ENCODE measurements at places on chromosomes 2 and 18.

DNA sequence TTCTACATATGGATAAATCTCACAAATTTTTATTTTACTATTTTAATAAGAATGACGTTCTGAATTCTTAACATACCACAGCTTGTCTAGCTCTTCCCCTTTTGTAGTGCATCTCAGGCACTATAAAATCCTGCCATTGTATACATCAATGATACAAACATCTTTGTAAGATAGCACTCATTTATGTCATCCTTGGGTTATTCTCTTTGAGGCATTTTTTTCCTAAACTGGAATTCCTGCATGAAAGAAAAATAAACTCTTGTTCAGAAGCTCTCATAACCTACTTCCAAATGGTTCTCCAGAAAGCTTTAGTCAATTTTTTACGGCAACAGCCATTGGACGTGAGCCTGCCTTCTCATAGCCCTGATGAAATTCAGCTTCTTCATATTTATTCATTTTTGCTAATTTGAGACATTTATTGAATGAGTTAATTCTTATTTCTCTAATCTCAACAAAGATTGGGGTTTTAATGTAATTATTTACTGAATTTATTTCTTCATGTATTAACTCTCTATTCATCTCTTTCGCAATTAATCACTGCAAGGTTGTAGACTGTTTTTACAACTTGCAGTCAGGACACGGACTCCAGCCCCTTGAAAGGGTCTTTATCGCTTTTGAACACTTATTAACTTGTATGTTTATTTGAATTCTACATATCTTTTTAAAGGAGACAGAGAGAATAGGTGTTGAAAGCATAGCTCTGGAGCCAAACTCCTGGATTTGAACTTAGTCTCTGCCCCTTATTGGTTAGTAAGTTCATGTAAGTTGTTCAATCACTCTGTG lies 57.6 kb upstream of the PARD3B start:
- no peak for DNase-seq

GRCh38 chr2:158091647-158092046 lies 10.0 kb upstream of the UPP2 start:
- no peak for DNase-seq

GRCh38 chr18:5841518-5841917 lies 53.8 kb downstream of the TMEM200C start:
- DNase-seq, result no peak

GRCh38 chr2:174663550-174663949 lies 65.9 kb upstream of the WIPF1 start:
- peak; percentile 68 for DNase-seq

DNA sequence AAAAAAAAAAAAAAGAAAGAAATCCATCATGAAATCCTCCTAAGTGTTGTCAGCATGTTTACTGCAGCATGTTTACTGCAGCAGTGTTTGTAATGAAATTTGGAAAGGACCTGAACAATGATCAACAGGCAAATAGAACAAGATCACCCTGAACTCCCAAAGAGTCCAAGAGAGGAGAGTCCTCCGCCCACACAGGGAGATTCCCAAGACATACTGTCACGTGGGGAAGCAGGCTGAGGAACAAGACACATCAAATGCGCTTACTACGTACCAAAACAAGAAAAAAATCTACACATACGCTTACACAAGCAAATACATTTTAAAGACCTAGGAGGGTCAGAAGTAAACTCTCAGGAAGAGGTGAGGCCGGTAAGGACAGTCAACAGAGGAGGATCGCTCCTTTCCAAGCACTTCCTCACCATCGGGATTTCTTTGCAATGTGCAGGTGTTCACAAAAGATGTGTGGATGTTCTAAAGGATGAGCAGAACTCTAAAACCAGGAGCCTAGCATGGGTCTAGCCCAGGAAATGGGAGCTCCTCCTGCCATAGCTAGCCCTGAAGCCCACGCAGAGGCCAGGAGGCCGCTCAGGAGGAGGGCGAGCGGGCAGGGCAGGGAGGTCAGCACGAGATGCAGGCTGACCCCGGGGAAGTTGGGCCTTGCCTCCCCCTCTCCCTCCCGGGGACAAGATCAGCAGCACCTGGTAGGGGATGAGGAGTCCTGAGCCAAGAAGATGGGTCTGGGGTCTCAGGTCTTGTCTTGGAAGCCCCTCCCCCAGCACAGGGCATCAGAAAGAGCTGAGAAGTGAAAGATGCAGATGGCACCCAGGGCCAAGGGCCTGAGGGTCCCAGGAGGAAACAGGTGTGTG lies 66.4 kb downstream of the ZNF516 start:
- DNase-seq, result no peak

- DNase-seq, result no peak
Observed at GRCh38 chr2:234165421-234165820, 114.9 kb downstream of the SPP2 start.

DNA sequence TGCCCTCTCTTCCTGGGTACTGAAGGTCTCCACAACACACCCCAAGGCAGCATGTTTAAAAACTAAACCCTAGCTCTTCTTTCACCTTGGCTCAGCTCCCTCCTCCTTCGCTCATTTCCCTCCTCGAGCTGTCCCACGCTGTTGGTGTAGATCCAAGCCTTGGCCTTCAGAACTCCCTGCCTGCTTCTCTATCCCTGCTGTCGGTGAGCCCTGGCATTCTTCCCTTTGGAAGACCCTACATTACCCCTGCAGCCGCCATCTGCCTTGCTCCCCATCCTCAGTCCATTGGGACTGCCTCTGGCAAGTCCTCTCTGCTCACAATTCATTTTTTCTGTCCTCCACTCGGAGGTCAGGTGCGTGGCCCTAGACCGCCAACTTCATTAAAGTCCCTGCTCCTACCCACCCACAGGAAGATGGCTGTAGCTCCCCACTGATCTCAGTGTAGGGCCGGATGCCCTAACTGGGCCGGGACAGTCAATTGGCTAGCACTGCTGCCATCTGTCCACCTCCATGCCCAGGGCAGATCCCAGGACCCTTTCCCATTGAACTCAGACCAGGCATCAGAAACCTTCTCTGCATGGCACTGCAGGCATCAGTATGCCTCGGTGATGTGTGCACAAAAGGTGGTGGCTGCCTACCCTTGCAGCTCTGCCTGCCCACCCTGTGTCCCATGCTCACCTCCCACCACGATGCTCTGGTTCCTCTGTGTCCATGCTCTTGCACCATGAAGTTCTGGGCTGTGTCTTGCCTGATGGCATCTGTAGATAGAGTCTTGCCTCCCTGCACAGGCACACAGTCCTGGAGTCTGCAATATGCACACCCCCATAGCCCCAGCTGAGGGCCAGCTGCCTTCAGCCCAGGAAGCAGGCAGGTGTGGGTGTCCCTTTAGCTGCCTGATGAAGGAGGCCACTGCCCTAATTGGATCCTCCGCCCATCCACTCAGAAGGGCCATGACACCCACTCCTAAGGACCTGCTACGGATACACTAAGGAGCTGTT lies 5.7 kb downstream of the AMER3 start:
- DNase-seq, result no peak

- DNase-seq, result no peak
Observed at GRCh38 chr2:144942516-144943256, 422.8 kb upstream of the ZEB2 start.

GRCh38 chr2:72788756-72789155 lies 37.1 kb downstream of the EXOC6B start:
- DNase-seq, result no peak

GRCh38 chr2:127508631-127509034 lies 17.7 kb downstream of the IWS1 start:
- no peak for DNase-seq

GRCh38 chr18:79524181-79525078 lies 128.7 kb downstream of the NFATC1 start:
- DNase-seq, result no peak

GRCh38 chr18:79955302-79956075 lies 4.0 kb upstream of the SLC66A2 start:
- DNase-seq, result no peak

- DNase-seq, result no peak
Observed at GRCh38 chr2:88919087-88919738, 227.7 kb downstream of the RPIA start.

- no peak for DNase-seq
Observed at GRCh38 chr2:24456599-24457556, 34.2 kb upstream of the NCOA1 start.

DNA sequence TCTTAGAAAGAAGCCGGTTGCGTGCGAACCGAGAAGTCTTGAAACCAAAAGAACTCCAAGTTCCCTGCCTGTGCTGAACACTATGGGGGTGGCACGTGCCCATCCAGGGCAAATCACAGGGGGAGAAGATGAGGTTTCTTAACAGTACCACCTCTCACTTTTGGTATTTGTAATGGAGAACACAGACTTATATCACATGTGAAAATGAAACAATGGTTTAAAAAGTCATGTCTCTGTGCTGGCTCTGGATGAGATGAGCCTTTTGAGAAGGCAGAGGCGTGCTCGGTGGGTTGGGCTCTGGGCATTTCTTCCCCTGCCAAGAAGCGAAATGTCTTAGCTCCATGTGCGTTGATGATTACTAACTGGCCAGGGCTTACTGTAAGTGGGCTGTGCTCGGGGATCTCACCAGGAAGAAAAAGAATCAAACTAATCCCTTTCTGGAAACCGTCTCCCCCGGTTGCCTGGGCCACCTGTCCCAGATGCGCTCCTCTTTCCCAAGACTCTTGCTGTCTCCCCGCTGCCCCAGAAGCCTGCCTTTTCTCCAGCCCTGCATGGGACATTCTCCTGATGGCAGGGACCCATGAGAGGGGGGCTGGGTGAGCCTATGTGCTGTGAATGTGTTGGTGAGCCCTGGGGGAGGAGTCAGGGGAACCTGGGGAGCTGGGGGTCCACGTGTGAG lies 252.9 kb downstream of the PRKCE start:
- no peak for DNase-seq

- no peak for DNase-seq
Observed at GRCh38 chr18:73563901-73564472, 583.6 kb downstream of the FBXO15 start.

DNA sequence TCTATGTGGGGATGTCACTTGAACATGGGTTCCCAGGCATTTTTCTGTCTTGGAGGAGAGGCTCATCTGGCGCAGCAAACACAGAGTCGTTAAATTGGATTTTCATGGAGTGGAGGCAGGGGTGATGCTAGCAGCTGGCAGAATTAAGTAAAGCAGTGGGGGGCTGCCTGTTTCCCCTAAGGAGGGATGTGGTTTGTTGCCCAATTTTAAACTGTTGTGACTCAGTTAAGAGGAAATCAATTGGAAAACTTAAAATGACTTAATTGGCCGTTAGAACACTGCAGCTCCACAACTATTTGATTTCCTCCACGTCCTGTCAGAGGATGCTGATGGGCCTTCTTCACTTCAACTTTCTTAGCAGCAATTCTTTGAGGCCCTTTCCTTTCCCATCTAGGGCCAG lies 354.1 kb upstream of the ATP5MC3 start:
- no peak for DNase-seq

DNA sequence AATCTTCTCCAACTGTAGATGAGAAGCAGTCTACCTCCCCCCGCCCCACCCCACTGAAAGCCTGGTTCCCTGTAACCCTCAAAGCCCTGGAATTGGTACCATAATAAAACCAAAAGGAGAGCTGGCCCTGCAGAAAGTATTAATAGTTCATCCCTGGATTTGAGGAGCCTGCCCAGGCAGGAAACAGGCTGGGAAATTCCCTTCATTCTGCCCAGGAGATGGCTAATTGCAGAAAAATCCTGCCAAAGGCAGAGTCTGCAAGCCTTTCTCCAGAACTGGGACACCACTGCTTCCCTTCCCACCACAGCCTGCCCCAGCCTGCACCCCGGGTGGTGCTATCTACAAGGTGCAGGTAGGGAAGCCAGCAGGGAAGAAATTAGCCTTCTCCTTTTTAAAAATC lies 16.3 kb downstream of the GKN2 start:
- DNase-seq, result no peak

DNA sequence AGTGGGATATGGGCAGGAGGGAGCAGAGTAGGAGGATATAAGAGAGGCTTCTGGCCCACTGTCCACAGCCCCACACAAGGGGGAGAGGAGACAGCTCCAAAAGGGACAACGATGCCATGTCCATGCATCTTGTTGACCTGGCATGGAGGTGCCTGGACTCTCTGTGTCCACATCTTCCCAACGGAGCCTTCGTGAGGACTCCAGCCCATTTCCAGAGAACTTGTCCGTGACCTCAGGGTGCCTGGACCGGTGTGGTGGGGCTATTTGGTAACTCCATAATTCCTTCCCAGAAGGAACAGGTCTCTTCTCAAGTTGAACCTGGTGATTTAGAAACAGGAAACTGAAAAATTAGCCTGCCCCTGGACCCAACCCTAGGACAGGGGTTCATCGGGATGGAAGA lies 133.9 kb downstream of the CYP26B1 start:
- DNase-seq, result no peak

DNA sequence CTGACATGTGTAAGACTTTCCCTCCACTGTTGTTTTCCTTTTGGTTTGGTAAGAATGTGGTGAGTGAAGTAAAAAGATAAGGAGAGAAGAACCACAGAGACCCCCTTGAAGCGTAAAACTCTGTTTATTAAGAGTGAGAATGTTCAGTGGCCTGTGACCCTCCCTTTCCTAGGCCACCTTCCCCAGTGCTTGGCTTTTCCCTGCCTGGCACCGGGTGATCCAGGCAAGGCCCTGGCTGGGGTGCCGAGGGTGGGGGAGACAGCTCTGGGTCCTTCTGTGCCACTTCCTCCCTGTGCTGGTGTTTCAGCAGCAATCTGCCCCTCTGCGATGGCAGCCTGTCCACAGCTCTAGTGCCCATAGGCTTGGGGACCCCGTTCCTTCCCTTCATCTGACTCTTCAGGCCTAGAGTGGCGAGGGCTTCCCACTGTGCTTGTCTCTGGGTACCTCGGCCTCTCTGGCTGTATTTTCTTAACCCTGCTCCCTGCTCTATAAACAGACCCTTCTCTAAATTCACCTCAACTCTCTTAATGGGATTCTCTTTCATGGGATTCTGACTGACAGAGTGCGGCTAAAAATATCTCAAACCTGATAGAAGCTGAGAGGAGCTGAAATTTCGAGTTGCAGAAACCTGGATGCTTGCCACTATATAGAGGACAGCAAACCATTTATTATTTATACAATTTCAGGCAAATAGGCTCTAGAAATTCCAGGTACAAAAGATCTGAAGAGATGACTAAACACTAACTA lies 461.0 kb downstream of the DLGAP1 start:
- no peak for DNase-seq

DNA sequence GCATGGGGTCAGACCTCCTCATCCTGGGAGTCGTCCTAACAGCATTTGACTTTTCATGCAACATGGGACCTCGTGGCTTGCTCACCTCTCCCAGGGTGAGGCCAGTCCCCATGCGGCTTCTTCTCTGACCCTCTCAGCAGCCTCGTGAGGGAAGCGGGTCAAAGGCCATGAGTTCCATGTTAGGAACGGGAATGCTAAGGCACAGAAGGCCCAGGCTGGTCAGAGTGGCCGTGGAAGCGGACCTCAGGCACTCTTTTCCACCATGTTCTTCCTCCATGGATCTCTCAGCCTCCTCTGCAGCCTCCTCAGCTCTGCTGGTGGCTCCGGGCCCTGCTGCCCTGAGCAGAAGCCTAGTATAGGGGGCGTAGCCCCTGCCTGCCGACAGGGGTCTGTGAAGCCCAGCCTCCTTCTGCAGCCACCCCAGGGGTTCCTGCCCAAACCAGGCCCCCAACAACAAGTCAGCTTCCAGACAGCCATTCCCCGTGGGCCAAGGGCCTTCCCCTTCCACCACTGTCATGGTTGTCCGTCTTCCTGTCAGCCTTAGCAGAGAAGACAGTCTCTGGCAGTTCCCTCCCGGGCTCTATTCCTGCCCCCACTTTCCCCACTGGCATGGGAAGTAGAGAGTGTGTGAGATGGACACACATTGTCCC lies 60.0 kb upstream of the OTOF start:
- no peak for DNase-seq

- no peak for DNase-seq
Observed at GRCh38 chr2:114025030-114025429, 135.1 kb downstream of the ACTR3 start.

GRCh38 chr2:237352279-237352845 lies 61.6 kb downstream of the COL6A3 start:
- DNase-seq, result no peak
